ENCODE measurements at places on chromosomes 6 and 20.
A peak's percentile ranks its signal among the peaks of the same experiment; 100 is the strongest.

GRCh38 chr6:102066301-102066700 is 672.8 kb downstream of the GRIK2 start:
- no peak for DNase-seq

DNA sequence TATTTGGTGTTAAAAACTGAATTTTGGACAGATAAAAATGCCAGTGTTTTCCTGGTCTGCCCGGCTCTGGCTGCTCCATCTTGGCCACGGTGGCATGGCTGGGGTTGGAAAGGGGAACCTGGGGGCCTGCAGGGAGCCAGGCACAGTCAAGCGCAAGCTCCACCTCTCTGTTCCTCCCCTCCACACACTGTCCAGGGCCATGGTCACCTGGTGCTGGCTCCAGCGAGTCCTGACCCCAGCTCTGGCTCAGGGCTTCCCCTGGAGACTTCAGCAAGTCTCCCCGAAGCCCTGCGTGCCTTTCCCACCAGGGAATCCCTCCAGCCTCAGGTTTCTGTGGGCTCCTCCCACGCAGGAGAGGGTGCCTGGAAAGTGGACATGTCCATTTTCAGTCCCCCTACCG is 298.5 kb downstream of the QKI start:
- no peak for DNase-seq

DNA sequence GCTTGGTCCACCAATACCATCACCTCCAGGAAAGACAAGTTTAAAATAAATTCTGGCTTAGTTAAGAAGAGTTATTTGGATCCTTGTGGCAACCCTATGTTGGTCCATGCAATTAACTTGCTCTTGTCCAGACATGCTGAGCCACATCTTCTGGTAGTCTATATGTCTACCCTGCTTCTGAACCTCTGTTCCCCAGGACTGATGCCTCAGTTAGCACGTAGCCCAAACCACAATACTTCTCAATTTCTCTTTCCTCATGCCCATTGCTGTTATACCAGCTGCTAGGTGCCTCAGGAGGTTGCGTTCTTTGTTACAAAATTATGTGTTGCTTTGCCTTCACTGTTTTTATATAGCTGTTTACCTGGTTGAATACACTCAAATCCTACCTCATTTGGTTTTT is 116.4 kb upstream of the KCNQ5 start:
- DNase-seq, result no peak

- no peak for DNase-seq
Observed at GRCh38 chr6:126650931-126651330, 311.0 kb downstream of the CENPW start.

GRCh38 chr6:13526727-13527670 is 39.6 kb upstream of the GFOD1 start:
- no peak for DNase-seq

DNA sequence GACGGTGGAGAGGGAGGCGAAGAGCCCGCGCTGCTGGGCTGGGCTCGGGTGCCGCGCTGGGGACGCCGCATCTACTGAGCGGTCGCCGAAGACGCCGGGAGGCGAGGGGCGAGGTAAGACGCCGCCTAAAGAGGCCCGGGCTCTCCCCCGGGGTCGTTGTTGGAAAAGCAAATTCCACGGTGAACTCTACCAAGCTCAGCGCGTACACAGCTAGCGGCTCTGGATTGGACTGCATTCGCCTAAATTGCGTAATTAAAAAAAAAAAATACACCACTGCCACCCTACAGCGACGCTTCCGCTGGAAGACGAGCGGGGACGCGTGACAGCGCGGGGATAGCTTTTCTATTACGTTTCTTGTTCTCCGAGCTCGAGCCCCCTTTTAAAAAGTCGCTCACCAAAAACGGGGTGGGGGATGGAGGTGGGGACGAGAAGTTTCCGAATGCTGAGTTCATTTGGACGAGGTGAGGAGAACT is 92.0 kb upstream of the PRDM1 start:
- no peak for DNase-seq

GRCh38 chr6:158552055-158552795 is 7.7 kb upstream of the TMEM181 start:
- no peak for DNase-seq

GRCh38 chr6:138454981-138455706 is 44.1 kb downstream of the NHSL1 start:
- DNase-seq, result no peak

DNA sequence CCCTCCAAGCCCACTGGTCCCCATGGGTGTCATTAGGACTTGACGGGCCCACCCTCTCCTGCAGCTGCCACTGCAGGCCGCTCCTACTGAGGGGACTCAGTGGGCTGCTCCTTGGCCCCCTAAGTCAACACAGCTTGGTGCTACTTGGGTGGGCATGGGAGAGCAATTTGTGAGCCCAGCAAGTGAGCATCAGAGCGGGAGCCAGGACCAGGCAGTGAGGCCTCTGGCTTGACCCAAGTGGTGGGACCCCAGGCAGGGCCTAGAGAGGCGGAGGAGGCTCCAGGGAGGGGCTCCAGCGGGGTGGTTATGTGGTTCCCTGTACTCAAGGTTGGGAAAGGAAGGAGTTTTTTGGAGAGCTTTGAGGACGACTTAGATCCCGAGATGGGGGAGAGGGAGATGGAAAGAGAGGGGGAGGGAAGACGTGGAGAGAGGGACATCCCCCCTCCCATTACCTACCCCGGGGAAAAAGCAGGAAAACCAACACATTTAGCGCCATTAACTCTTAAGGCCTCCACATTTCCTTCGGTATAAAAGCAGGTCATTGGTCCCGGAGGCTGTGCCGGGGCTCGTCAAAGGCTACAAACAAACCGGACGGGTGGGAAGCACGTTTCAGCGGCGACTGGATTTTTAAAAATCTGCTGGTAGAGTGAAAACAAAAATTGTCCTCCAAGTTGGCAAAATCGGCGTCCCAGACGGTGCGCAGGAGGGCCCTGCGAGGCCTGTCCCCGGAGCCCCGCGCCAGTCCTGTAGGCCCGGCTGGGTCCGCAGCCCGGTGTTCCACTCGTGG is 8.8 kb downstream of the FOXC1 start:
- DNase-seq, result no peak

DNA sequence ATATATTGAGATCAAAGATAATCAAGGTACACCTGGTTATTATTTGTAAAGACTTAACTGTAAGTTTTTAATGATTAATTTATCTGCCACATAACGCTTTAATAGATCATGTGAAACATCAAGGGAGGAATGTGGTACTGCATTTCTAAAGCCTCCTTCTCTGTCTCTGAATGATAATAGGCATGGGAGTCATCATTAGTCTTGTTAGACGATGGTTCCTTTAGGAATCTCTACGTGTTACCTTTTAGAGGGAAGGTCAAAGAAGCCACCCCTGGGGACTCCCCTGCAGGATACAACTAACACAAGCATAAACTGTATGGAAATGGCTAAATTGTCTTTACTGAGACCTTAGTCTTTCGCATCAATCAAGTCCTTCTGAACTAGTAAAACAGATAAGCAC is 173.6 kb upstream of the MCHR2 start:
- no peak for DNase-seq

DNA sequence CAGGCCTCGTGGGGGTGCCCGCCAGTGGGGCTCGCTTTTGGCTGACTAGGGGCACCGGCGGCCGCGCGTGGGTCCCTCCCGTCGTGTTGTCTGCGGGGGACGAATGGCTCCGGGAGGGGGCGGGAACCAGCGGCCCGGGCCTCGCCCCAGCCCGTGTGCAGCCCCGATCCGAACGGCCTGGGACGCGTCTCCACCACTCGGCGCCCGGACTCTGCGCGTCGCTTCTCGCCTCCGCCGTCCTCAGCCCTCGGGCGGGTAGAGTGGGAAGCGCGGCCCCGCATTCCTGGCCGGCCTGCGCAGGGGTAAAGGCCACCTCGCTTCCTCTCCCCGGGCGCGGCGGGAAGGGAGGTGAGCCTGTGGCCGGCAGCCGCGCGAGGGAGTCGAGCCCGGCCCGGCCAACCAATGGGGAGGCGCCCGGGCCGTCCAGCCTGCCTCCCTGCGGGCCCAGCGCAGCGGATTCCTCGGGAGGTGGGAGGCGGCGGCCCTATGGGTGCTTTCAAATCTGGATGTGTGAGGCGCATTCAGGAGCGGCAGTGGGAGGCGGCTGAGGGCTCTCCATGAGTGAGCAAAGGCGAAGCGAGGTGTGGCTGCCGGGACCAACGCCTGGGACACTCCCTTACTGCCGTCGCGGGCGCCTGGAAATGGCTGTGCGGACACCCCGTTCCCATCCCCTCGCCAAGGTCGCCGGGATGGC is 1.1 kb upstream of the ZBTB46 start:
- no peak for DNase-seq

DNA sequence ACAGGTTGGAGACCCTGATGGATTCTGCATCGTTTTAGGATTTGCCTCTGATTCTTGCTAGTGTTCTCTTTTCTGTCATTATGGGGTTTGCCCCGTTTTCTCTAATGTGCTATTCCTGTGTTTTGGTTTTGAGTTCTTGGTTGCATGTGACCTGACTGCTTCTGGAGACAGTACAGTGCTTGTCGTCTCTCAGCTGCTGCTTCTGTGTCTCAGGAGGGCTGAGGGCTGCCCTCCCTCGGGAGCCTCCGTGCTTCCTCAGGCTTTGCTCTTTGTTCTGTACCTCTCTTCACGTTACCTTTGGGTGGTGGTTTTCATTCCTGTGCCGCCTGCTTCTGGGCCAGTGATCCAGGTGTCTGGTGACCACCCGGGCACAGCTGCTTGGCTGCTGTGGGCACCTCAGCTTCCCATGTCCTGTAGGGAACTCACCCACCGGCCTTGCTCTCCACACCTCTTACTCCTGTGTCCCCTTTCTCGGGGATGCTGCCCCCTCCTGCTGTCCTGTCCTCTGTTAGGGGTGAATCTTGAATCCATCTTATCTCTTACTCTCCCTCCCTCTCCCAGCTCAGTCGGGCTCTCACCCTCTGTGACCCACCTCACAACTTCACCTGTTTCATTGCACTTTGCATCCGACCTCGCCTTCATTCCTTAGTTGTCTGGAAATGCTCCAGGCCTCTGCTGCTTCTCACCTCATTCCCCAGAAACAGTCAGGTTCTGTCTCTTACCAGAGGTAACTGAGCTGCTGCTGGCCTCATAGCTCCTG is 33.2 kb downstream of the PANK2 start:
- DNase-seq, result no peak

- peak; percentile 64 for DNase-seq
Observed at GRCh38 chr6:4775494-4776130, 592 bp upstream of the CDYL start.

GRCh38 chr6:115767931-115768330 is 292.8 kb downstream of the FRK start:
- DNase-seq, result no peak

DNA sequence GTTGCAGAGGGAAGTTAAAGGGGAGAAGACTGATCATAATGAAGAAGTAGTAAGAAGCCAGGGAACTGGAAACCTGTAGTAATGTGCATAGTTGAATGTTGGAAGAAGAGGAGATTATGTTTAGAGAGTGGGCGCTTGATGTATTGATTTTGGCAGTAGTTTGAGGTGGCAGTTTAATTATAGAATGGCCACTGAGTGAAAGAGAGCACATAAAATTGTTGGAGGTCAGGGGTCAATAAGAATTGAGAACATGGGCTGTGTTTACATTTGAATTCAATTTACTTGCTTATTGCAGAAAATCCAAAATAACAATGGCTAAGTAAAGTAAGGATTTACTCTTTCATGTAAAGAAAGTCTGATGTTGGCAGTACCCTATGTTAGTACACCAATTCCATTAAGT is 15.7 kb downstream of the VTA1 start:
- no peak for DNase-seq

- no peak for DNase-seq
Observed at GRCh38 chr6:25488156-25488555, 163.9 kb upstream of the SCGN start.

DNA sequence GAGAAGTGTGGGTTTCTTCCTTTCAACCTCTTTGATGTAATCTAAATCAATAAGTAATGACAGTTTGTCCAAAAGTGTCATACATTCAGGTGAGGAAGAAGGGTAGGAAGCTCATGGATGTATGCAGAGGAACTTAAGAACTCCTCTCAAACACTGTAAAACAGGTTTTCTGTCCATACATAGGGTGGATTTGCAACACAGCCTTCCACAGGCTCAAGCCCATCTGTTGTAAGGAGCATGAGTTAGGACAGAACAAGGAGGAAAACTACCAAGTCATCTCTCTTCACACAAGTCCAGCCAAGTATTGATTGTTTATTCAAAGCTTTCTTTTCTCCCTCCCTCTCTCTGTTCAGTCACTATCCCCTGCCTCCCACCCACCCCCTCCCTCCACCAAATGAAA is 49.0 kb upstream of the CDYL start:
- no peak for DNase-seq

- DNase-seq, result no peak
Observed at GRCh38 chr6:7438011-7438410, 48.4 kb downstream of the RIOK1 start.

- DNase-seq, result peak; percentile 23
Observed at GRCh38 chr20:47173596-47174216, 182.8 kb downstream of the ZMYND8 start.

DNA sequence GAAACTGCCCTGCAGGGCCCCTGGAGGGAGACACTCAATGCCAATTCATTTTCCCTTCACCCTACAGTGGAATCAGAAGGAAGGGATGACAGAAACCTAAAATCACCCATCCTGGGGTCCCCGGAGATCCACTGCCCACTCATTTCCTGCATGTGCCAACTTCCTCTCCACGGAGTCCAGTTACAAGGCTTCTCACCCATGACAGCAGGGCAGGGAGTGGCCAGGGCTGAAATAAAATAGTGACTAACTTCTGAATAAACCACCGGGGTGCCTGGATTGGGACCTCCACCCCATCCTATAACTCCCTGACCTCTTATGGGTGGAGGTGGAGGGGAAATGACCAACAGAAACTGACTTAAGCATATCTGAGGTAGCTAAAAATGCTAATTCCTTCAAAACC is 362.3 kb downstream of the MAFB start:
- DNase-seq, result no peak

Measured in posterior cingulate gyrus (tissue), 11 donors.